ENCODE measurements at places on chromosomes 12 and 14. TPM values are rescaled to one million over a fixed set of nuclear protein-coding genes. Genes with fewer than 3 reads are reported as not detected.

Gene SELPLG
- 0.41 TPM for total RNA-seq

Gene KRT72
- not detected for total RNA-seq

Gene MYF5
- not detected for total RNA-seq

Gene NRXN3
- total RNA-seq = not detected

- H3K4me1 ChIP-seq = no peaks in the 10 kb centered on the region
- H3K27me3 ChIP-seq = no peaks in the 10 kb centered on the region
- H3K27ac ChIP-seq = no peak overlapping the region
- H3K36me3 ChIP-seq = no peaks in the 10 kb centered on the region
- no peak overlapping the region for H3K4me3 ChIP-seq
These were observed 63.9 kb upstream of the GALNT9 start for GRCh38 chr12:132393245-132393795.

DNA sequence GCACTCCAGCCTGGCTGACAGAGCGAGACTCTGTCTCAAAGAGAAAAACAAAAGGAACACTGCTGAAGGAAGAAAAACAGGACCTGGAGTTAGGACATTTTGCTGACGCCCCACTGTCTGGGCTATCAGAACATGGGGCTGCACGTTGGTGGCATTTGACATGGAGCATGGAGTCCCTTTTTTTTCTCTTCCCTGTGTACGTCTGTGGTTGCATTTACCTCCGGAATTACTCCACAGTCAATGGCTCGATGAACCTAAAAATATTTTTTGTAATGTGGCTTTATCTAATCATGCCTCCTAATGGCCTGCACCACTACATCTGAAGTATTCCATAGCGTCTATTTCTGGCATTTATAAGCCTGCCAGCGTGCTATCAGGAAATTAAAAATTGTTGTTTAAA, 30.7 kb downstream of the TESC start:
- no peak overlapping the region for H3K4me3 ChIP-seq
- DNase-seq = no peak
- H3K27ac ChIP-seq = no peak overlapping the region
- H3K4me1 ChIP-seq = no peaks in the 10 kb centered on the region
- H3K27me3 ChIP-seq = no peaks in the 10 kb centered on the region
- H3K36me3 ChIP-seq = no peaks in the 10 kb centered on the region

DNA sequence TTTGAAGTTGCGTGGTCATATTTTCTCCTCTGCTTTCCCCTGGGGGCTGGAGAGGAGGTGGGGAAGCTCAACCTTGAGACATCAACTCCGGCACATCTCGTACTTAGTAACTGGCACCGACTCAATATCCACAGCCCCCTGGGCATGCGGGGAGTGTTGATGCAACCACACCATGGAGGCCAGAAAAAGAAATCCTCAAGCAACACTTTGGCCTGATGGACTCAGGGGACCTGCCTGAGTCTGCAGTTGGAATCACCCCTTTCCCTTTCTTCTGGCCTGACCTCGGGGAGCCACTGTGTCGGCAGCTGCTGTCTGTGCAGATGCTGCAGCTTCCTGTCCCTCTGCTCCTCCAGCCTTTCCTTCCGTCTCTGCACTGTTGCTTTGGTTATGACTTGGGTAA, 11.4 kb upstream of the AACS start:
- H3K27me3 ChIP-seq = no peaks in the 10 kb centered on the region
- H3K27ac ChIP-seq = no peak overlapping the region
- H3K4me1 ChIP-seq = peaks cover 3% of the 10 kb centered on the region

DNA sequence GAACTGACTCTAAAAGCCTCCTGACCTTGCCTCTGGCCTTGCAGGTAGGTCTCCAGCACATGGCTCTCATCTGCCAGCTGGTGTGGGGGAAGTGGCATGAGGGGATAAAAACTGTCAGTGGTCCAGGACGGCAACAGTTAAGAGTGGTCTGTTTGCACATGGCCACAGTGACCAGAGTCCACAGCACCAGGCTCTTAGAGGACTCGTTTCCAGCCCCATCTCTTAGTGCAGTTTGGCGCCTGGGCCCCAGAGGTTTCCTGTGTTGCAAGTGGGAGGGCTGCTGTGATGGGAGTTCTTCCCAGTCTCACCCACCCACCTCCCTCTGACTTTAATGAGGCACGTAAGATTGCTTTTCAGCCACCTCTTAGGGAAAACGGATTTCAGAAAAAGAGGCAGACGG, 37.0 kb downstream of the APPL2 start:
- no peaks in the 10 kb centered on the region for H3K27me3 ChIP-seq
- H3K27ac ChIP-seq = no peak overlapping the region
- H3K4me3 ChIP-seq = no peak overlapping the region
- H3K4me1 ChIP-seq = no peaks in the 10 kb centered on the region
- H3K36me3 ChIP-seq = no peaks in the 10 kb centered on the region
- DNase-seq = no peak

Gene ANKRD9
- total RNA-seq = 23.7 TPM

Gene APOF
- total RNA-seq = 0.10 TPM

- DNase-seq = no peak
- H3K4me3 ChIP-seq = no peak overlapping the region
- no peaks in the 10 kb centered on the region for H3K36me3 ChIP-seq
- no peak overlapping the region for H3K27ac ChIP-seq
These were observed 106.6 kb downstream of the BRMS1L start for GRCh38 chr14:35932659-35933159.

Gene C12orf50
- total RNA-seq = not detected

Gene CDKL1
- total RNA-seq = 5.8 TPM

GRCh38 chr12:76643438-76643837, 83.9 kb upstream of the OSBPL8 start:
- no peaks in the 10 kb centered on the region for H3K36me3 ChIP-seq
- H3K27ac ChIP-seq = no peak overlapping the region
- no peaks in the 10 kb centered on the region for H3K4me1 ChIP-seq
- H3K4me3 ChIP-seq = no peak overlapping the region
- H3K27me3 ChIP-seq = no peaks in the 10 kb centered on the region
- no peak for DNase-seq

DNA sequence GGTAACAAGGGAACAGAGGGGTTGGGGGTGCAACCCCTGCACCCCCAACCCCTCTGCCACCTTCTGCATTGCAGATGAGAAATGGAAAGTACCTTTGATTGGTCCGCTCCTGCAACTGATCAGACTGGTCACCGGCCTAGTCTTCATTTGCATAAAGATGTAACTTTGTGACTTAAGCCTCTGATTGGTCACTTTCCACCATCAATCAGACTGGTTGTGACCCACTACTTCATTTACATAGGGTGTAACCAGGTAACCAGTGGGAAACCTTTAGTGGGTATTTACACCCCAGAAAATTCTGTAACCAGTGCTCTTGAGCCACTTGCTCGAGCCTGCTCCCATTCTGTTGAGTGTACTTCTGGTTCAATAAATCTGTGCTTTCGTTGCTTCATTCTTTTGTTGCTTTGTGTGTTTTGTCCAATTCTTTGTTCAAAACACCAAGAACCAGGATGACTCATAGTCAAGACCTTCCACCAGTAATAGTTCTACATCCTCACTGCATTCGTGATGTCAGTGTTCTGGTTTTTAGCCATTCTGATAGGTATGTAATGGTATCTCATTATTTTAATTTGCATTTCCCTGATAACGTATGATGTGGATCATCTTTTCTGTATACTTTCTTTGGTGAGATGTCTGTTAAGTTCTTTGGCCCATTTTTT, 30.8 kb downstream of the LEMD3 start:
- H3K36me3 ChIP-seq = no peaks in the 10 kb centered on the region
- H3K27ac ChIP-seq = no peak overlapping the region
- H3K27me3 ChIP-seq = no peaks in the 10 kb centered on the region
- H3K4me1 ChIP-seq = no peaks in the 10 kb centered on the region

Gene TPH2
- not detected for total RNA-seq

DNA sequence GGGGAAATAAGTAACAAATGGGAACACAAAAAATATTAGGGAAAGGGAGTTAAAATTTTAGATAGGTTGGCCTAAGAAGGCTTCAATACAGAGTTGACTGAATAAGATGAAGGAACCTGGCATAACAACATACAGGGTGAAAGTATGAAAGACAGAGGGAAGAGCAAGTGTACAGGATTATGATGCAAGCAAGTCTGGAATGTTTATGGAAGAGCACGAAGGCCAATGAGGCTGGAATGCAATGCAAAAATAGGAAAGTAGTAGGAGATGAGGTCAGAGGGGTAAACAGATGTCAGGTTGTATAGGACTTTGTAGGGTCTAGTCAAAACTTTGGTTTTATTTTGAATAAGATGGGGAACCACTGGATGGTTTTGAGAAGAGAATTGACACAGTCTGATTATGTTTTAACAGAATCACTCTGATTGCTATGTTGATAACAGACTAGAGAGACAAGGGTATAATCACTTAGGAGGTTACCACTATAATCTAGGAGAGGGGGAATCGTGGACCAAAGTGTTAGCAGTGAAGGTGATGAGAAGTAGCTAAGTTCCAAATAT, 96.8 kb downstream of the OSBPL8 start:
- no peaks in the 10 kb centered on the region for H3K27me3 ChIP-seq
- no peak overlapping the region for H3K27ac ChIP-seq
- H3K4me3 ChIP-seq = no peak overlapping the region
- DNase-seq = no peak

Gene DPF3
- total RNA-seq = not detected

Gene OR4M1
- total RNA-seq = not detected

GRCh38 chr14:63344336-63344735, 25.6 kb upstream of the GPHB5 start:
- H3K27ac ChIP-seq = no peak overlapping the region
- no peak overlapping the region for H3K4me3 ChIP-seq
- no peak for DNase-seq
- no peaks in the 10 kb centered on the region for H3K4me1 ChIP-seq
- no peaks in the 10 kb centered on the region for H3K36me3 ChIP-seq
- no peaks in the 10 kb centered on the region for H3K27me3 ChIP-seq

Gene PGF
- total RNA-seq = 7.3 TPM

- H3K4me1 ChIP-seq = no peaks in the 10 kb centered on the region
- H3K36me3 ChIP-seq = peaks cover 34% of the 10 kb centered on the region
- no peak for DNase-seq
- no peak overlapping the region for H3K4me3 ChIP-seq
- no peak overlapping the region for H3K27ac ChIP-seq
These were observed 27.1 kb upstream of the SLC17A8 start for GRCh38 chr12:100329800-100330199.

Gene MEG3
- total RNA-seq = 62.4 TPM

DNA sequence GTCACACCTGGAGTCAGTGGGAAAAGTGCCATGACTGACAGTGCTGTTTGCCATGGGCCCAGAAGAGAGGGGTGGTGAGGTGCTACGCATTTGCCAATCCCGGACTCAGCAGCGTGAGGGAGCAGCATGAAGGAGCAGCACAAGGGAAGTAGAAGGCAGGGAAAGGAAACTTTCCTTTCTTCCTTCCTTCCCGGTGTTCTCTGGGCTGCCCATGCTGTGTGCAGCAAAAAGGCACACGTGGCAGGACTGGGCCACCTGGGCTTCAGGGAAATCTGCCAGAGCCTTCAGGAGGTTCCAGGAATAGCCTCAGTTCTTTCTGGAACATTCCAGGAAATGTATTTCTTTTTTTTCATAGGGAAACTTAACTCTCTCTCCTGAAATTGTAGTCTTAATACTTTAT, 23.0 kb downstream of the TRIM9 start:
- no peaks in the 10 kb centered on the region for H3K36me3 ChIP-seq
- no peaks in the 10 kb centered on the region for H3K4me1 ChIP-seq
- no peak overlapping the region for H3K4me3 ChIP-seq
- no peak overlapping the region for H3K27ac ChIP-seq
- no peak for DNase-seq
- H3K27me3 ChIP-seq = no peaks in the 10 kb centered on the region

DNA sequence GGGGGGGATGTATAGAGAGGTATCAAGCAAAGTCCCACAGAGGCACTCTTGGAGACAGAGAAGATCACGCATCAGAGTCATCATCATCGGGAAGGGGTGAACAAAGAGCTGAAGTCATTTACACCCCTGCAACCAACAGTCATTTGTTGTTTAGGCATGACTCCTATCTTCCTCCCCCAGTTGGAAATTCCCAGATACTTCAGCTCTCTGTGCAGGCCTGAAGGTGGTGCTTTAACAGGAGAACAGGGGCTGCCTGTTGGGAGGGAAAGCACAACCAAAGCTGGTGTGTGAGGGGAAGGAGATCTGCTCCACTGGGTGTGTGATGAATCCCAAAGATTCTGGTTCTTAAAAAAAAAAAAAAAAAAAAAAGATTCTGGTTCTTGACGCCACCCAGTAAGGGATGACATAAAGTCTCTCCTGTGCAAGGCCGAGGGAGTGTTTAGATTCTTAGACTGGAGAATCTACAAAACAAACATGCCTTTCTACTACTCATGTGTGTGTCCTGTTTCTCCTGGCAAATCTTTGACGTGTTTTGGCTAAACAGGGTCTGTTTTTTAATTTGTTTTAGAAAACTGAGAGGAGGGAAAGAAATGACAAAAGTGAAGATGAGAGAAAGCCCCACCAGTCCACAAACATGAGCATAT, 121.0 kb upstream of the ARHGAP5 start:
- no peak overlapping the region for H3K27ac ChIP-seq
- H3K36me3 ChIP-seq = no peaks in the 10 kb centered on the region
- no peaks in the 10 kb centered on the region for H3K27me3 ChIP-seq

- no peaks in the 10 kb centered on the region for H3K27me3 ChIP-seq
- DNase-seq = no peak
- peaks cover 10% of the 10 kb centered on the region for H3K36me3 ChIP-seq
- H3K4me1 ChIP-seq = peaks cover 38% of the 10 kb centered on the region
These were observed 12.8 kb upstream of the RPLP0 start for GRCh38 chr12:120213758-120214157.

DNA sequence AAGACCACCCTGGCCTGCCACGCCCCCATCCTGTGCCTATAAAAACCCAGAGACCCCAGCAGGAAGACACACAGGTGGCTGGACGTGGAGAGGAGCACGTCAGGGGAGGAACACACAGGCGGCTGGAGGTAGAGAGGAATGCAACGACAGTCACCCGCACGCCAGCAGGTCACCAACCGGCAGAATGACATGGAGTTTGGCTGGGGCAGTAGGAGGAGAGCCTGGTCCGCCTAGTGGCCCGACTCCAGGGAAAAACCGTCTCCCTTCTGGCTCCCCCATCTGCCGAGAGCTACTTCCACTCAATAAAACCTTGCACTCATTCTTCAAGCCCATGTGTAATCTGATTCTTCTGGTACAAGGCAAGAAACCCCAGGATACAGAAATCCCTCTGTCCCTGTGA, 62.7 kb upstream of the KCNH3 start:
- H3K27me3 ChIP-seq = no peaks in the 10 kb centered on the region
- DNase-seq = no peak
- no peaks in the 10 kb centered on the region for H3K4me1 ChIP-seq
- H3K4me3 ChIP-seq = no peak overlapping the region
- no peaks in the 10 kb centered on the region for H3K36me3 ChIP-seq
